ENCODE measurements at places on chromosomes 7 and 10.

GRCh38 chr10:71335173-71335708, 16.2 kb downstream of the SLC29A3 start:
- DNase-seq, result no peak

DNA sequence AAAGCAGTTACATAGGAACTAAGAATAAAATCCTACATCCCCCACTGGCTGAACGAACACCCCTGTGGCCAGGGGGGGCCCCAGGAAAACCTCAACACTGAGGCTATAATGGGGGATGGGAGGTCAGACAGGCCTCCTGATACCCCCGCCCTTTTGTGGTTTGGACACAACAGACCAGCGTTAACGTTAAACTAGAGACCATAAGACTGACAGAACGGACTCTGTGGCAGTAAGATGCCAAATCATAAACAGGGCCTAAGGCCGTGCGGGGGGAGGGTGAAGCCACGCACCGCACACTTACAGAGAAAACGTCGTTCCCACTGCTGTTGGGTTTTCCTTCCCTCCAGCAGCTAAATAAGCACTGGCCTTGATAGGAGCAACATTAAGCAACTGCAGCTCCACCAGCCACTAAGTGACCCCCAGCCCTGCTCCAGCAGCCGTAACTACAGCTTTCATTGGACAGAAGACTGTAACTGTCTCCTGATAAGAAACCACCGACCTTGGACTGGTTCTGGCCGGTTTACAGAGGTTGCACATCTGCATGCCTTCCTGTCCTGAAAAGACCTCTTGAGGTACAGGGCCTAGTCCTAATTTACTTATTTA, 3.4 kb upstream of the PPP2R2D start:
- DNase-seq, result no peak

- DNase-seq, result no peak
These were observed 12.7 kb downstream of the CHN2 start for GRCh38 chr7:29207162-29207801.

GRCh38 chr10:77004917-77005564, 632.6 kb downstream of the KCNMA1 start:
- DNase-seq, result no peak

DNA sequence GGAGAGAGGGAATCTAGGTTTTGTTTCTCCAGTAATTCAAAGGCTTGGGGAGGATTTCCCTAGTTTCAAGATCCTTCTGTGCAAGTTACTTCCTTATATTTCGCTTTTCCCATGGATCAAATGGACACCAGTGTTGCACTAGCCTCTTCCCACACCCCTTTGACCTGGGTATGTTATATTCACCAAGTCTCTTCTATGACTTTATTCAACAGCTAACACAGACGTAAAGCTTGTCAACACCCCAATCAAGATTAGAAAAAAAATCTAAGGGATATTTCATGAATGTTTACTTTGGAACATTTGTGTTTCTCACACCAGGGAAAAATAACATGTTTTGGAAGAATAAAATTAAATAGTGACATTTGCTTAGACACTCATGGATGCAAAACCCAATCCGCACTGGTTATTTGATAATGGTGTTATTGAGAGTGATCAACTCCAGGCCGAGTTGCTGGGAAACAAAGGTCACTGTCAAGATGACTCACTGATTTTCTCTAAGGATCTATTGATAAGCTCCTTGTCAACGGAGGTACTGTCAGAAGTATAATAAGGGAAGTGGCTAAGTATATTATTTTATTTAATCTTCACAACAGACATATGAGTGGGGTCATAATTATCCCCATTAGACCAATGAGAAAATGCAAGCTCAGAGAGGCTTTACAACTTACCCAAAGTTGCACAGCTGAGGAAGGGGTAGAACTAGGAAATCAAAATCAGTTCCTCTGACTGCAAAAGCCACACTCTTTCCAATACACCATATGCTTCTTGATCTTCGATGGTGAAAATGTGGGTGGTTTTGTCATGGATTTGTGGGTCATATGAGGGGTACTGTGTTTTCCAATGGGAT, 52.2 kb downstream of the CREB3L2 start:
- no peak for DNase-seq

- no peak for DNase-seq
These were observed 2.1 kb upstream of the HOXA1 start for GRCh38 chr7:27097686-27098577.

DNA sequence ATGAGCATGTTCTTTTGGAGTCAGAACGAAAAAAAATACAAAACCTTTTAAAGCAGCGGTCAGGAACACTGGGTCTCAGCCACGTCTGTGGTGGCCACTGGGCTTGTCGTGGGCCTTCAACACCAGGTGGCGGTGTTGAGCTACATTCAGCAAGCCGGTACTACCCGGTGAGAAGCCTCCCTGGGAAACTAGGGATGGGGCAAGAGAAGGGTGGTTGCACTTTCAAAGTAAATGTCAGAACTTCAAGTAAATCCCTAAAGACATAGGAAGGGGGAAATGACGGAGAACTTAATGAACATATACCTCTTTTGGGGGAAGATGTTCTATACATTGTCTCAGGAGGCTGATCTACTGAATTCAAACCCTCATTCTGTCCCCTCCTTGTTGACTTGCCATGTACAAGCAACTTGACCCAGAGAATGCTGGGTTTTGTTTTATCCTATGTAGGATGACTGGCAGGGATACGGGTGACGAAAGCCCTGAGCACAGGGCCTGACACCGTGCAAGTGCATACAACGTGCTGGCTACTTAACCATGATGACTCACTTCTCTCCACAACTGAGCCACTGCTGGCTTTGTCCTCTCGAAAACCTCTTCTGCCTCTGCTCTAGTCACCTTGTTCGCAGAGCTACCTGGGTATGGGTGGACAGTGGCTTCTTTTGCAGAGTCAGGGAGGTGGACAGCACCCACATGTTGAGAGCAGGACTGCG, 49.0 kb upstream of the BAMBI start:
- peak; percentile 86 for DNase-seq

DNA sequence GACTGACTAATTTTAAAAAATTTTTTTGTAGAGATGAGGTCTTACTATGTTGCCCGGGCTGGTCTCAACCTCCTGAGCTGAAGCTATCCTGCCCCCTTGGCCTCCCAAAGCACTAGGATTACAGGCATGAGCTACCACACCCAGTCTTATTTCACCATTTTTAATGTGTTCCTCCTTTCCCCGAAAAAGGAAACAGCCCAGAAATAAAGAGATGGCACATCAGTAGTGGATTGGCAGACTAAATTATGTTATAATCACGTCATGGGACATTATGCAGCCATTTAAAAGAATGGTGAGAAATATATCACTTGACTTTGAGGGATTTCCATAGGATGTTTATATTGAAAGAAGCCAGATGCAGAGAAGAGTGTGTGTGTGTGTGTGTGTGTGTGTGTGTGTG, 40.5 kb downstream of the CAPZA2 start:
- DNase-seq, result no peak

- no peak for DNase-seq
These were observed 127.0 kb upstream of the PPIF start for GRCh38 chr10:79220307-79220706.

GRCh38 chr7:20310963-20311742, 19.5 kb upstream of the ITGB8 start:
- no peak for DNase-seq

GRCh38 chr7:23012186-23012585, 1.7 kb downstream of the HYCC1 start:
- no peak for DNase-seq

DNA sequence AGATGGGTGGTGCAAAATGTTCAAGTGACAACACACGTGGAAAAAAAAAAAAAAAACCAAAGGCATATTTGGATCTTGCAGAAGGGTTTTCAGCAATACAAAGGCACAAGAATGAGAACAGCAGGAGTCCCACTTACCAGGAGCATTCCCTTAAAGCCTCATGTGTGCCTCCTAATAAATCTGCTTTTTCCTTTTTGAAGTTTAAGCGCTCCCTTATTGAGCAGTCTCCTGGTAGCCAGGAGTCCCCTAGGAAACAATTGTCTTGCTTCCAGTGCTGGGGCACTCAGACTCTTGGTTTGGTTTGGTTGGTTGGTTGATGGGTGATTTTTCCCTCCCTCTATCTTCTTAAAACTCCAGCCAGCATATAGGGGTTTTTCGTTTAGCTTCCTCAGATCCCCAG, 321.8 kb upstream of the NFE2L3 start:
- DNase-seq, result no peak

DNA sequence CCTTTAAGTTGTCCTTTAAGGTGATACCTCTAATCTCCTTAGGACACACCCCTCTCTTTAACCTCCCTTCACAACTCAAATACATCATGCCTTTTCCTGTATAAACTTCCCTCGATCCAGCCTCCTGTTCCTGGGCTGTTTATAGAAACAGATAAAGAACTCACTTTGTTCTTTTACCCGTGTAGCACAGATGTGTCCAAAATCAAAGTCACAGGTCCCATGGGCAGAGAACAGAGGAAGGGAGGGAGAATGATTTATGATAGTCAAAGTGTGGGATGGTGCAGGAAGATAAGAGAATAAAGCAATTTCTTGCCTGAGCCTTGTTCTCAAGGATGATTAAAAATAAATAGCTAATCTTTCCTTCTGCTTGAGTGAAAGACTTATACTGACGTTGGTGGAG, 50.3 kb upstream of the CABCOCO1 start:
- no peak for DNase-seq

GRCh38 chr10:121322046-121322445, 276.2 kb downstream of the FGFR2 start:
- DNase-seq, result no peak

DNA sequence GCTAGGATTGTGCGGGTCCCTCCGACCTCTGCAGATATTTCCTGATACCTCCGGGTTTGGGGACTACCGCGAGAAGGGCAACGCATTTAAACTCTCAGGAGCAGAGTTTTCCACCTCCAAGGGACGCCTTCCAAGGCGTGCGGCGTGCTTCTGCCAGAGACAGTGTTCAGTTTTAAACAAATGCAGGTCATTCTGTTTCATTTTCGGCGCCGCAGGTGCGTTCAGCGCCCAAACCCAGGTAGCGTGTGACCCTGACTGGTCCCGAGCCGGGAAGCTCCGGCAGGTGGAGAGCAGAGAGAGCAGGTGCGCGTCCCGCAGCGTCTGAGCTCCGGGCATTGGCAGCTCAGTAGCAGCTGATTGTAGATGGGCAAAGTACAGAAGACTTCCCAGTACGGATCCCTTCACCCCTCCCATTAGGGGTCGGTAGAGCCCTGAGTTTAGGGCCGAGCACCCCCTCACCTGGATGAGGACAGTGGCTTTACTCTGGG, 1.4 kb upstream of the CYP26A1 start:
- no peak for DNase-seq

Data from mesothelial cell of epicardium (in vitro differentiated cells).